Activated effector memory CD4-positive, alpha-beta T cell treated with Interleukin-2 at 50 U/mL for 16 hours (primary cell): ENCODE measurements at places on chromosomes 5 and 9.

DNA sequence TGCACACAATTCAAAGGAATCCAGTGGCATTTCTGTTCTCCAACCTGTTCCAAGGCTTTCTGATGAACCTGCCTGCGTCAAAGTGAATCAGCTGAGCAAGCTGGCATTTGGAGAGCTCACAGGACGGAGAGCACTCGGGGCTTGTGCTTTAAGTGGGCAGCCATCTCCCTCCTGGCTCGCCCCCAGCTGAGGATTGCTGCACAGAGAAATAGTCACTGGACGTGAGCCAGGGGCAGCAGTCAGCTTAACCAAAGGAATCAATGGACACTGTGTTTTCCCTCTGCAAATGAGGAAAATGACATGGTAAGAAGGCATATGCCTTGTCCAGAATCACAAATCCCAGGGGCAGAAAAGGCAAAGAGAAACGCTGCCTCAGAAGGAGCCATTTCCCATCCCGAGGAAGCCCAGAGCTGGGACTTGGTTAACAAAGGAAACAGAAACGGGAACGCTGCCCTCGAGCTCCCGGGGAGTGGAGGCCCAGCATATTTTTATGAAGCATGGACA lies 299.4 kb downstream of the ZSWIM6 start:
- DNase-seq = no peak

GRCh38 chr5:139138109-139138508 lies 60.1 kb downstream of the SIL1 start:
- no peak for DNase-seq

DNA sequence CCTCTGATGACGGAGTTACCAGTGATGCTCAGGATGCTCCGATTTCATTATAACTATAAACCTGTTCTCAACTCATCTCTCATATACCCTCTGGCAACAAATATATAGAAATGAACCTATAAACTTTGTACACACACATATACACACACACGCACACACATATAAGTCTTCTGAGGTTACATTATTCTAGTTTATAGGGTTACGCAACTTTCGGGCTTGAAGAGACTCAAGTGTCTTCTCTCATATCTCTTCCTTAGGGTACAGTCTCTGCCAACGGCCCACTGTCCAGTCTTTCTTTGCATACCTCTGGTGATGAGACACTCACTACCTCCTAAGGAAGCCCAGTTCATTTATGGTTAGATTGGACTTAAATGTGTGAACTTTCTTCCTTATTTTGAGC lies 69.4 kb upstream of the TBC1D2 start:
- no peak for DNase-seq

DNA sequence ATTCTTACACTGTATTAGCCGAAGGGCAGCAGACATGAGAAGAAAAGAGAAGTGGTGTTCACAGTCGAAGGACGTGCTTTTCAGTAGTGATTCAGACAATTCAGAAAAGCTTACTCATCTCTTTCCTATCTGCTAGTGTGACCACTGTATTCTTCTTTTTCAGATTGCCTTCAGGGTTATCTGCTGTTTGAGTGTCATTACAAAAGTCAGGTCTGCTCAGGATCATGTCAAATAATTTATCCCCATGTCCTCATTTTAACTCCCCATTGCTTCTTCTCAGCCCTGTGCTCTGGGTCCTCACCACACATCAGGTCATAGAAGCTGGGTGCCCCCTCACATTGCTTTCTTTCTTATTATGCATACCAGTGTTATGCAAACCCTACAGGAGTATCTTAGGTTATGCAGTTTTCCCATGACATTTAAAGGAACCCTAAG lies 394.0 kb downstream of the CETN3 start:
- DNase-seq = no peak

GRCh38 chr5:61496446-61496845 lies 164.4 kb downstream of the ZSWIM6 start:
- no peak for DNase-seq

GRCh38 chr9:4852419-4852818 lies 59.7 kb downstream of the RCL1 start:
- no peak for DNase-seq

- no peak for DNase-seq
Measured at GRCh38 chr5:106854922-106855321, 815.8 kb downstream of the EFNA5 start.

- no peak for DNase-seq
Measured at GRCh38 chr9:129919841-129920240, 84.6 kb downstream of the USP20 start.

DNA sequence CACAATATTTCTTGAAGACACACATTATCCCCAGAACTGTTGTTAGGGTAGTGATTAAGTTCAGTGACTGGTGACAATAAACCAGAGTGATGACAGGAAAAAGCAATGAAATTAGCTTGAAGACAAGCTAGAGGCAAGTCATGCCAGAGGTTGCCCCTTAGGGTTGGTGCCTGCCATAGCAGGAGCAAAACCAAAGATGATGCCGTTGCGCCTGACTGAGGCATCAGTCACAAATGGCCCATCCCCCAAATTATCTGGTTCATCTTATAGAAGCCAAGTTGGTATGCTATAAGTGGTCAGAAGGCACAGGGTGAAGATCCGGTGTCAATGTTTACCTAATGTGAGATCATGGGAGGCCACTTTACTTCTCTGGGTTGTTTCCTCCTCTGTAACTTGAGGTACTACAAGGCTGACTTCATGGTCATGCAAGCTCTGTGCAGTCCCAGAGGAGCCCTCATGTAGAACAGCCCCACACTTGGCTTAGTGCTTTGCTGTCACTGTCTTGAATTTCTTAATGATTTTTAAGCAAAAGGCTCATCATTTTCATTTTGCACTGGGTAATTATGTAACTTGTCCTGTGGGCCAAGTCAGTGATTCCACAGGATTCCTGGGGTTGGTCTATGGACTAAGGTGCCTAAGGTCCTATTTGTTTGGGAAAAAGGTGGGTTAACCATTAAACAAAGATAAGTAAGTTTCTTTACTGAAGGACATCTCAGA lies 211.3 kb downstream of the MAN2A1 start:
- no peak for DNase-seq

DNA sequence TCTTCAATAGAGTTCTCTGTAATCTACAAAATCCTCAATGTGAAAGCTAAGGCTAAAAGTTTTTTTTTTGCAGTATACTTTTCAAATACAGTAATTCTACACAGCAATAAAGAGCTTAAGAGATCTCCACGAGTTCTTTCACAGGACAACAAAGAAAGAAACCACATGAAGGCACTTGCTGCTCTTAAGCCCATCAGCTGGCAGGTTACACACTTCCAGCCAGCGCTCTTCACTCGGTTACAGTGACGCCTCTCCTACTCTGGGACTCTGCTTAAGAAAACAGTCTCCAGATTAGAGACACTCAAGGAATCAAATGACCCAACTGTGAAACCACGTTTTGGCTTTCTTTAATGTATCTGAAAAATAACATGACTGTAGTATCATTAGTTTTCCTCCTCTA lies 85.0 kb downstream of the ROR2 start:
- DNase-seq = no peak

- no peak for DNase-seq
Measured at GRCh38 chr9:110975969-110976368, 62.3 kb downstream of the LPAR1 start.

GRCh38 chr9:7944572-7944971 lies 145.0 kb upstream of the DMAC1 start:
- no peak for DNase-seq

DNA sequence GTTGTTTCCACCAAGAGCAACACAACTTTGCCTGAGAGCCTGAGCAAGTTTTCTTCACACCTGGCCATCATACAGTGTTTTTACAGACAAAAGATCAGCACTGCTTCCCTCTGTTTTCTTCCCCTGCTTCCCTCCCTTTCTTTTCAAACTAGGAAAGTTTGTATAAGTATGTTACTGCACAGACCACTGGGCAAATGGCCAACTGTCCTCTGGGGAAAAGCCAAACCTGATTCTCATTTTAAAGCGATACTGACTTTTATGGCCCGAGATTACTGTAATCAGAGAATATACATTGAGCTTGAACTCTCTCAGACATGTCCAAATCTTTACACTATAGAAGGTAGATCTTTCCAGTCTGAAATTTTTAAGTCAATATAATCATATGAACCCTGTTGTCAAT lies 415.0 kb downstream of the NFIB start:
- no peak for DNase-seq

DNA sequence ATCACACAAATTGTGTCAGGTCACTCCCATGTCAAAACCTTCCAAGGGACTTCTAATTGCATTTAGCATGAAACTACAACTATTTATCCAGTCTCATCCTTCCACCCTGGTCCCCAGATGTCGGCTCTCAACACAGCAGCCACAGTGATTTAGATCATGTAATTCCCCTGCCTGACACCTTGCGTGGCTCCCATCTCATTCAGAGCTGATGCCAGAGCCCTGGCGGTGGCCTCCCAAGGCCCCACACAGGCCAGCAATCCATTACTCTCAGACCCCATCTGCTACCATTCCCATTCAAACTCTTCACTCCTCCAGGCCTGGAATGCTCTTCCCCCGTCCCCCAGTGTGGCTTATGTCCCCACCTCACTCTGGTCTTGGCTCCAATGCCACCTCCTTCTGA lies 2.4 kb downstream of the SLC35D2 start:
- no peak for DNase-seq

DNA sequence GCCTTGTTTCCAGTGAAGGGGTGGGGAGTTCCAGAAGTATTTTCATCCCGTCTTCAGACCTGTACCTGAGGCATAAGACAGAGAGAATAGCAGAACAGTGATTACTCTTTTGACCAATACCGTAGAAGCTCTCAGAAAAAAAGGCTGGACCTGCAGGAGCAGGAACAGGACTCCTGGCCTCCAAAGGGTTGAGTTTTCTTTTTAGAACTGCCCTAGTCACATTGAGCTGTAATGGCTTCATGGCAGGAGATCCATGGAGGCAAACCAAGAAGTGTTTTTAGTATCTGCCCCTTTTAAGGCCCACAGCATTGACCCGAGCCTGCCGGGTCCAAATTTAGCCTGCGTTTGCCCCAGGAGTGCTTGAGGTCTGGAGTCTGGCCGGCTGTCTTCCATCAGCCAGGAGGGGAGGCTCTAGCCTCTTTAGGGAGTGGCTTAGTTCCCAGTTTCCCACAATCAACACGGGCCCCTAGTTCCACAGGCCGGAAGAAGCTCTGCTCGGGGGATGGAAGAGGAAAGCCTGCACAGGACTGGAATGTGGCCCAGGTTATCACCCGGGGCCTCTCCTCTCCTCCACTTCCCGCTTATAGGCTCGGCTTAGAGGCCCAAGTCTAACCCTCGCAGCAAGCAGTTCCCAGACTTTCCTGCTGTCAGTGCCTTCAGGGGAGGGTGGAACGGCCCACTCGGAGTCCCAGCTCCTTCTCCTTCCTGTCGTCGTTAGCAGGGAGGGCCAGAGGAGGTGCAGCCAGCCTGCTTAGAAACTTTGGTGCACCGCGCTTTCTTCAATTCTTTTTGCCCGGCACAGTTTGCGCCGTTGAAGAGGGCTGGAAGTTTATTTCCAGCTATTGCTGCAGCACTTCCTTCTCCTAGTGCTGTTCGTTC lies 80.7 kb downstream of the C9orf152 start:
- DNase-seq = no peak

DNA sequence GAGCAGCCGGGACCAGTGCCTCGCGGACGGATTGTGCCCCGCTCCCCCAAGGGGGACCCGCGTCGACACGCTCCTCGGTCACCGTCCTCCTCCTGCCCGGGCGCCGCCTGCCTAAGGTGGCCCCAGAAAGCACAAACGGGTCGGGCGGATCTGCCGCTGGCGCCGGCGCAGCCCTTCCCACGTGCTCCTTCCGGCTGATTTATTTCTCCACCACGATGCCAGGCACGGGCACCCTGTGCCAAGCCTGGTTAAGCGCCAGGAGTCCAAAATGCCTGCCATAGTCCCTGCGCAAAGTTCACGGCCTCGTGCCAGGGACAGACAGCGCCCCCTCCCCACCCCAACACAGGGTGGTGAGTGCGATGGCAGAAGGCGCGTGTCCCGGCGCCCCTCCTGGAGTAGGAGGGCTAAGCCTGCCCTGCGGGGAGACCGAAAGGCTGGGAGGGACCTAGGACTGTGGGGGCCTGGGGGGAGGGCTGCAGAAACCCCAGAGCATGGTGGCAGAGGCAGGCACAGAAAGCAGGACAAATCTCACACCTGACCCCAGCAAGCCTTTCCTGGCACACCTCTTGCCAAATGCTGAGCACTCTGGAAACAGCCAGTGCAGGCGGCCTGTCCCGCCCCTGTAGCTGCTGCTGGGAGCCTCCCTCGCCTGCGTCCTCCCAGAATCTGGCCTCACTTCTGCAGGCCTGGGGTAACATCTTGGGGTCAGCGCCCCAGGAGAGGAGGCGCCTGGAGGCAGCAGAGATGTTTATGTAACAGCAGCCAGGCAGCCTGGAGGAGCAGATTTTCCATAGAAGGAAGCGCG lies 1.1 kb upstream of the NOTCH1 start:
- peak; percentile 45 for DNase-seq

DNA sequence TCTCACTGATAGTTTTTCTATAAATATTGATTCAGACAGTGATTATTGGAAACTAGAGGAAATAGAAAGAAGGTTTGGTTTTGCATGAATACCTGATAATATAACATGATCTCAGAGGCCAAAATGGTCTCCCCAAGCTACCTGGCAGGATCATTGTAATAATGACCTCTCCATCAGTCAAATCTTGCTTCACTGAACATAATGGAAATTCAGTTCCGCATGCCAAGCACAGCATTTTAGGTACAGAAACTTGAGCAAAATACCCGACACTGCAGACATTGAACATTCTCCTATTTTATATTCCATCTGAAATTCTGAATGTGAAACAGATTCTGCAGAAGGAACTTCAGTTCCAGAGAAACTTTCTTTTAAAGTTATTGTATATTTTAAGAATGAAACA lies 9.1 kb upstream of the TBC1D2 start:
- no peak for DNase-seq

DNA sequence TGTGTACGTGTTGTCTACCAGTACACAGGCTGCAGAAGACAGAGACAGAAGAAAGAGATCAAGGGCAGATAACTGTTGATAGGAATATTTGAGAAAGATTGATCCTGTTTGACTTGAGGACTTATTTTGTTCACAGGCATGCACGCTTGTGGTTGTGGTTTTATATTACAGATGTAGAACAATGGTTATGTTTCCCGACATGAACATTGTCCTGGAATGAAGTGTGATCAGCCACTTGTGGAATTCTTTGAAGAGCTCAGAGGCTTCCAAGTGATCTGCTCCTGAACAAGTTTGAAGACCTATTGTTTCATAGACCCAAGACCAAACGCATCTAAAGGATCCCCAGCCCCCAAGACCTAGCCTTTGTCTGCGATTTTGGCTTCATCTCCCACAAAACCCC lies 13.7 kb downstream of the TEX53 start:
- no peak for DNase-seq

DNA sequence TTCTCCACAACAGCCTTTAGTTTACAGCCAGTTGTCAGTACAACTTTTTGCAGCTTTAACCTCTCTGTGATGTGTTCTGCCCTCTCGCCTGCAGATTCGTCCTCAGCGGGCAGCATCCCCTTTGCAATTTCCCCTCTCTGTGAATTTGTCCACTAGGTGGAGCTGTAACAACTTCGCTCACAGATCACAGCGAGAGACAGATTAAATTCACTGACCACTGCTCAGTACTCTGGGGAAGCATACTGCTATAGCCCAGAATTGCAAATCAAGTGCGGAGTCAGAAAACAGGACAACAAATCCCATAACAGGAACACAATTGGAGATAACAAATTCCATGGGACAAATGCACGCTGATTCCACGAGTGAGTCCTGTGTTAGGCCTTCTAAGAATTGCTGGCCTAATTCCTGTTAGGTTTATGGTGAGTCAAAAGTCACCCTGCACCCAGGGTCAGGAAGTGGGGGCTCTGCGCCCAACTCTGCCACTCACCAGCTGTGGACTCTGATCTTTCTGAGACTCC lies 2124.9 kb downstream of the MAT2B start:
- DNase-seq = no peak

- DNase-seq = no peak
Measured at GRCh38 chr5:103389846-103390245, 131.3 kb downstream of the MACIR start.

GRCh38 chr9:4011054-4011453 lies 288.8 kb downstream of the GLIS3 start:
- DNase-seq = no peak
